ENCODE measurements at places on chromosomes 1 and 21.

- no peak for DNase-seq
Observed at GRCh38 chr21:17784604-17785402, 34.4 kb downstream of the C21orf91 start.

- DNase-seq = no peak
Observed at GRCh38 chr21:42862774-42863503, 16.4 kb downstream of the WDR4 start.

- DNase-seq = peak; percentile 43
Observed at GRCh38 chr1:45802343-45803298, 791 bp upstream of the MAST2 start.

- peak; percentile 72 for DNase-seq
Observed at GRCh38 chr1:31939484-31940329, 1.5 kb upstream of the PTP4A2 start.

DNA sequence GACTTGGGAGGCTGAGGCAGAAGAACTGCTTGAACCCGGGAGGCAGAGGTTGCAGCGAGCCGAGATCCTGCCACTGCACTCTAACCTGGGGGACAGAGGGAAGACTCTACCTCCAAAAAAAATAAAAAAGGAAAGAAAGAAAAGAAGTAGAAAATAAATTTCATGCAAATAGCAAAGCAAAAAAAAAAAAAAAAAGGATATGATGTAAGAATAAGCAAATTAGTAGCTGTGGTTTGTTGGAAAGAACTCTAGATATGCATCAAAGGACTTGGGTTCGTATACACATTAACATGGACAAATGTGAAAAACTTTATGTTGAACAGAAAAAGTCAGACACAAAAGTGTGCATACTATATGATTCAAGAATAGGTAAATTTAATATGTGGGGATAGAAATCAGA lies 11.9 kb downstream of the WASF2 start:
- no peak for DNase-seq

All from SK-N-DZ (cell line).